ENCODE measurements at places on chromosomes 7 and 10.
A peak's percentile ranks its signal among the peaks of the same experiment; 100 is the strongest.

GRCh38 chr7:148110097-148110868, 480.3 kb upstream of the C7orf33 start:
- DNase-seq: peak; percentile 47

DNA sequence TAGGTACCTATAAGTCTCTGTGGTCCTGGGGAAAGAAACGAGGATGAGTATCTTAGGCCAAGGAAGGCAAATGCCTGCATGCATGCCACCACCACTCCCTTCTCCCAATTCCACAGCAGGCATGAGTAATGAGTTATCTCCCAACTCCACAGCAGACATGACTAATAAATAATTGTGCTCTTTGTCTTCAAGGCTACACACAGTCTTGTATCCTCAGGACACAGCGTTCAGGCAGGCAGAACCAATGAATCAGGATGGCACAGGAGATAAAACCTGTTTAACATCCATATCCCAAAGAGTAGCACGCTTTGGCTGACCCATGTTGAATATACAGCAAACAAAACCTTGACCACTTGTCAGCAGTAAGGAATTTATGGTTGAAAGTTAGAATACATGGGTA, 229.7 kb upstream of the NFE2L3 start:
- DNase-seq: no peak

DNA sequence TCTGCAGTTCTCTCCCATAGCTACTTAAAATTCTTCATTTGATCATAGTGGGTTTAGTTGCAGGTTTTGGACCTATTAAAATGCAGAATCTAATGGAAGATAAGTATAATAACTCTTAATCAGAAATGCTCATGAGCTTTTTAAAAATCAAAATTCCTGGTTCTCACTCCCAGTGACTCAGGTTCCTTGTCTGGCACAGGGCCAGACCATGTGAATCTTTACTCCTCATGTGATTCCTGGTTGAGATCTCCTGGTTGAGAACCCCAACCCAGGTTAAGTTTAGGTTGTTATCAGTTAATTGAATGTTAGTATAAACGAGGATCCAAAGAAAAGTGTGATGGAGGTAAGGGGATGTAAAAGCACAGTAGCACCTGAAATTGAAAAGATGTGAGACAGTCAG, 17.5 kb upstream of the TRUB1 start:
- DNase-seq: no peak

GRCh38 chr10:125266966-125267365, 106.6 kb upstream of the CTBP2 start:
- no peak for DNase-seq

DNA sequence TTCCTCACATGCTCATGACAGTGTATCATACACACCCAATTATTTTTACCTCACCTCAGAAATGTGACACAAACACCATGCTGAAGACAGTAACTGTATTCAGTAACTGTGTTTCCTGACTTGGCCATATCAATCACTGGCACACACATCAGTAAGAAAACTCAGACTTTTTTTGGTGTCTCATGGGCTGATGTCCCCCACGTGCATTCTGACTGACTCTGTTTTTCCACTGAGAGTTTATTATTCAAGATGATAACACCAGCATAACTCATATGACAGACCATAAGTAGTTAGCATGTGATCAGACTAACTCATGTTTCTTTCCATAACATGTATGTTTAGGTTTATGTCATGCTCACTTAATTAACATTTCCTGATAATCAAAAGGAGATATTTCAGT, 124.8 kb downstream of the CD36 start:
- DNase-seq: no peak

DNA sequence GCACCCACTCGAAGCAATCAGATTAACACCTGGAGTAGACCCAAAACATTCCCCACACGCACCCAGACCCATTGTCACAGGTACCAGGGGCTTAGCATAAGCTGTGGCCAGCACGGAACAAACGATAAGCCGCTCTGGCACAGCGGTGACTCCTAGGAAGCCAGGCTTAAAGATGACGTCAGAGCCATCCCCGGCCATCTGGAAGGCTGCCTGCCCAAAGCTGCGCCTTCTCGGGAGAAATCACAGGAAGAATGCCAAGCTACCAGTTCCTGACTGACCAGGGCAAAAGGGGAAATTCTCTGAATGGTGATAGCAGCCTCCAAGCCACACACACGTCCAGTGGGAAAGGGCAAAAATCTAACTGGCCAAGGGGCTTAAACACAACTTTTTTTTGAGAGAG, 13.0 kb upstream of the WIPI2 start:
- DNase-seq: no peak

DNA sequence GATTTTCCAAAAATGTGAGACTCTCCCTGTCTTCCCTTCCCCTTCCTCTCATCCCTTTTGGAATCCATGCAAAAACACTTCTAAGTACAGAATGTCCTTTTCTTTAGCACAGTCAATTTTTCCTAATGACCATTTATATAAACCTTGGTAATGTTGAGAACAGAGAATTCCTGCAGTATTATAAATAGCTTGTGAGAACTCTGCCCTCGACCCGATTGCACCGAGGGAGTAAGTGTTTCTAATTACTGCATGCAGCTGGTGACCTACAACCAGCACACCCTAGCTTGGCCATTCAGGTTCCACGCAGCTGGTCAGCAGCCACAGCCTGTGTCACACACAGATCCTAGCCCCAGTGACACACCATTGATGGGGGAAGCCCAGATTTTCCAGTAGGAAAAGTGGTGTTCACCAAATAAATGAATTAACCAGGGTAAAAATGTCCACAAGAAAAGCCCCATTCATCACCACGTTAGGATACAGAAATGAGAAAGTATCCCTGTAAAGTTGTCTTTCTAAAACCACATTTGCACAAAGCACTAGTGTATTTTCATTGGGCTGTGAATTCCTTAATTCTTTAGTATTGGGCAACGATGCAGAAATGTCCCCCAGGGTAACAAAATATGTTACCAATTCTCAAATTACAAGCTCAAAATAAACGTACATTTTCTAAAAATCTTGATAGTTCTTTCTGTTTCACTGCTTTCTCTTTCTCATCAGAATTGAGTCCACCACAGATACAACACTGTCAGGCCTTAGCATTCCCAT, 499.0 kb upstream of the KLF6 start:
- DNase-seq: no peak

DNA sequence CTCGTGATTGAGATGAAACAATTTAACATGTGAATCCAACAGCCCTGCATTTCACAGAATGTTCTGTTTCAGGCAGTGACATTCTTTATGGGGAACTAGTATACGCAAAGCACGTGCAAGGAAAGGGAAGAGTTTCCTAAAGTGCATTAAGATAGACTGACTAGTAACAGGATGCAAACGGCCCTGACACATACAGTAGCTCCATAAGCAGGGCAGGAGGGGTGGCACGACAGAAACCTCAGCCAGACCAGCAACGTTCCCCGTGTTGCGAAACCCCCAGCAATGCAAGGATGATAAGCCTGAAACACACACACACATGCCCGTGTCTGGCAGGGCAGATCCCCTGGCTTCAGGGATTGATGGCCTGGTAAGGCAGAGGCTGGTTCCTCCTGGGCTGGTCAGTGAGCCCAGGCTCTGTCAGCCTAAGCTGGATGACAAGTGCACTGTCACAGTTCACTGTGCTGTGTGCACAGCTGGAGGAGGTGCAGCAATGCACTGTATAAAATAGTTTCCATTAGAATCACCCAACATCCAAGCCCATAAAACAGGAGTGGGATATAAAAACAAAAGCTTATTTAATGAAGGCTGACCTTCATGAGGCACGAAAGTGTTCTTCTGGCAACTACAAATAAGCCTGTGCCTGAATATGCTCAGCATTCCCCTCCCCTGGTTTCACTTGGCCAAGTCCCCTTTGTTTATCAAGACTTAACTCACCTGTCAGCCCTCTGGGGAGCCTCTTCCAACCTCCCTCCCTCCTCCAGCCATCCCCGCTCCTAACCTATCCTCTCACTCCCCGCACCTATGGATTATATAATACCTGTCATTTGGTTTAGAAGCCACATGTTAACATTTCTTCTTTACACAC, 88.8 kb downstream of the GSAP start:
- DNase-seq: no peak

DNA sequence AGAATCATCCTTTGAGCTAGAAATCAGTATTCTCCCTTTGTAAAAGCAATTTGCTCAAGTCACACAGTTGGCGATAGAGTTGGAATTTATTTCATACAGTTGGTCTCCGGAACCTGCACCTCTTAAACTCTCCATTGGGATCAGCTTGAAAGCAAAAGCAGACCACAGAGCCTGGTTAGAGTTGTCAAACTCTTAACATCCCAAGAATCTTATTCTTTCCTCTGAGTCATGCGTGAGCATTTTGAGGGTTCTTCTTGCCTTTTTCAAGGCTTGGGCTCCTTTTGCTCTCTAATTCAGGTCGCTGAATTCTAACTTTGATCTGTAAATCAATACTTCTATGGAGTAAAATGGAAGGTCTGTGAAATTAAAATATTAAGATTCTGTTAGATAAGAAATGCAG, 19.6 kb upstream of the SCIN start:
- DNase-seq: no peak

- DNase-seq: no peak
Measured at GRCh38 chr10:61110188-61110844, 166.3 kb upstream of the RHOBTB1 start.

GRCh38 chr10:61389887-61390286, 63.3 kb downstream of the TMEM26 start:
- no peak for DNase-seq

- DNase-seq: no peak
Measured at GRCh38 chr10:1154531-1155295, 98.5 kb downstream of the WDR37 start.

DNA sequence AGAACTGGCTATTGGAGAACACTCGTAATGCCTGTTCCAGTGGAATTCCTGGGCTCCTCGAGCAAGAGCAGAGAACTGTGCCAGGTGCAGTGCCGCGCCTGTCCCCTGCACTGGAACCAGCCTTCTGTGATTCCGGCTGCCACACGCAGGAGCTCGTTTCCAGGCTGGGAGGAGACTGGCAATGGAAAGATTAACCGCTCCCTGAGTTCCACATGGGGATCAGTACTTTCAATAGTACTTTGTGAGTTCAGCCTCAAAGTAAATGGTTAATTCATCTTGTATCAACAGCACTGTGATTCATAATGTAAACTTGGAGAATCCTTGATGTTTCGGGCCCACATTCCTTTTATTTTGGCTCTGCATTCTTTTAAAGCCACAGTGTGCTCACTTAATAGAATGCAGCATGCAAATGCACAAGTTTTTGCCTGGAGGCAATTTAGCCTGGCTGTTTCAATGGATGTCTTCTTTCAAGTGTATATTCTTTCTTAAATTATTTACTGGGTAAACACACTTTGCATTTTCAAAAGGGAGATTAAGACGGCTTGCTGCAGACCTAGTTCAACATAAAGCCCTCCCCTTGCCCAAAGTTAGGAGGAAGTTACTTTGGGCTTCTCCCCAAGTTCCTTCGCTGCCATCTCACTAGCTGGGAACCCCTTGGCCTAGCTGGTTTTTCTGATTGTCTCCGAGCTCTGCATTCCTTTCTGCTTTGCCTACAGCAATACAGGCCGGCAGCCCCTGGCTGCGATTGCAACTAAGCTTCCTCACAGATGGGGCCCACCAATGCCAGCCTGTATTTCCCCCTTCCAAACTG, 138.1 kb upstream of the TCF7L2 start:
- DNase-seq: peak; percentile 52

GRCh38 chr10:127996586-127996985, 89.7 kb downstream of the PTPRE start:
- DNase-seq: no peak

GRCh38 chr10:89307269-89307577, 5.4 kb downstream of the IFIT2 start:
- DNase-seq: no peak

All from small intestine (tissue), 16 donors.